Caco-2 (cell line): ENCODE measurements at places on chromosomes 7 and 10. TPM values are rescaled to one million over a fixed set of nuclear protein-coding genes. Genes with fewer than 3 reads are reported as not detected.
A peak's percentile ranks its signal among the peaks of the same experiment; 100 is the strongest.

DNA sequence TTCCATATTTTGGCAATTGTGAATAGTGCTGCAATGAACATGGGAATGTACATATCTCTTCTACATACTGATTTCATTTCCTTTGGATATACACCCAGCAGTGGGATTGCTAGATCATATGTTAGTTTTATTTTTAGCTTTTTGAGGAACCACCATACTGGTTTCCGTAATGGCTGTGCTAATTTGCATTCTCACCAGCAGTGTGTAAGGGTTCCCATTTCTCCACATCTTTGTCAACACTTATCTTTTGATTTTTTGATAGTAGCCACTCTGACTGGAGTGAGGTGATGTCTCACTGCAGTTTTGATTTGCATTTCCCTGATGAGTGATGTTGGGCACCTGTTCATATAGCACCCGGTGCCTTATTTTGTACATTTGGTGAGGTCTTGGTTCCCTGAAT is 519.6 kb downstream of the REEP3 start:
- no peak for DNase-seq

DNA sequence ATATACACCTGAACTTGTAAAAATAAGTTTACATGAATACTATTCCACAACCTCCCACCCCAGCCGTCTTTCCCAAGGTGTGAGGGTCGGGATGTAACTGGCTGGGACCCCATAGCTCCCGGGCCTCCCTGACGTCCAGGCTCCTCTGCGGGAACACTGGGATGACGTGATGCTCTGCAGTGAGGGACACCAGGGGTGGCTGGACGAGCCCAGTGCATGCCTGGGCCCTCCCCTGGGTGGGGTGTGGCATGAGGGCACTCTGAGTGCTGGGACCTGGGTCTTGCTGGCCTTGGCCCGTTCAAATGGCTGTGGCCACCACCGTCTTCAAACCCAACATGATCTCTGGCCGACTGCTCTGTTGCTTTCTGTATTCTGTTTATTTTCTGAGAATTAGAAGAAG is 182.4 kb downstream of the DNAJB6 start:
- no peak for DNase-seq

- peak; percentile 81 for DNase-seq
Observed at GRCh38 chr10:34727595-34728033, 87.5 kb downstream of the PARD3 start.

GRCh38 chr10:132776186-132776585 is 9.8 kb downstream of the NKX6-2 start:
- DNase-seq, result no peak

GRCh38 chr7:135206941-135207391 is 4.4 kb downstream of the WDR91 start:
- DNase-seq, result no peak

DNA sequence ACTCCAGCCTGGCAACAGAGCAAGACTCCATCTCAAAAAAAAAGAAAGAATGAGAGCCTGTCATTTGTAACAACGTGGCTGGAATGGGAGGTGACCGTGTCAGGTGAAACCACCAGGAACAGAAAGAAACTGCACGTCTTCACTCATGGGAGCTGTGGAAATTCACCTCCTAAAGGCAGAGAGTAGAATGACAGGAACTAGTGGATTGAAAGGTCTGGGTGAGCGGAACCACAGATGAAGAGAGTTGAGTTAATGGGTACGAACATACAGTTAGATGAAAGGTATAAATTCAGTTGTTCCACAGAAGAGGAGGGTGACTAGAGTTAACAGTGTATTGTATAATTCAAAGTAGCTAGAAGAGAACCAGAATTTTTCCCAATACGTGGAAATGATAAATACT is 78.6 kb downstream of the MAD1L1 start:
- DNase-seq, result no peak

The ATXN7L1 gene
- 14.1 and 18.2 TPM in 2 replicates for total RNA-seq

The GDF2 gene
- not detected in 2 replicates for total RNA-seq
